ENCODE measurements at places on chromosomes 16 and 17.

DNA sequence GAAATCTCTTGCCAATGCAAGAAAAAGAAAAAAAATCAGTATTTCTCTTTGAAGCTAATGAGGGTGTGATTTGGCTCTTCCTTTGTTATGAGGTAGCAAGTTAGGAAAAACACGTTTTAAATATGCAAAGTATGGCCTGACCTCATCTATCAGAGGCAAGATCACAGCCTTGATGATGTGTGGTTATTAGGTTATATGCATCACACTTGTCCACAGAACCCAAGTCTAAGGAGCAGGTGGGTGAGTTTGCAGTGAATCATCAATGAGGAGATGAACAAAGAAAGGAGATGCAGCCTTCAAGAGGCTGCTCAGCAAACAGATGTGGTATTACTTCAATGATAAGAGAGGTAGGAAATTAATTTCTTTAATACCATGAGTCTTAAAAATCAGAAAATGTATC, 594.8 kb upstream of the CDH5 start:
- DNase-seq = peak; percentile 19

GRCh38 chr17:44398692-44399691, 9.5 kb upstream of the ITGA2B start:
- DNase-seq = no peak

DNA sequence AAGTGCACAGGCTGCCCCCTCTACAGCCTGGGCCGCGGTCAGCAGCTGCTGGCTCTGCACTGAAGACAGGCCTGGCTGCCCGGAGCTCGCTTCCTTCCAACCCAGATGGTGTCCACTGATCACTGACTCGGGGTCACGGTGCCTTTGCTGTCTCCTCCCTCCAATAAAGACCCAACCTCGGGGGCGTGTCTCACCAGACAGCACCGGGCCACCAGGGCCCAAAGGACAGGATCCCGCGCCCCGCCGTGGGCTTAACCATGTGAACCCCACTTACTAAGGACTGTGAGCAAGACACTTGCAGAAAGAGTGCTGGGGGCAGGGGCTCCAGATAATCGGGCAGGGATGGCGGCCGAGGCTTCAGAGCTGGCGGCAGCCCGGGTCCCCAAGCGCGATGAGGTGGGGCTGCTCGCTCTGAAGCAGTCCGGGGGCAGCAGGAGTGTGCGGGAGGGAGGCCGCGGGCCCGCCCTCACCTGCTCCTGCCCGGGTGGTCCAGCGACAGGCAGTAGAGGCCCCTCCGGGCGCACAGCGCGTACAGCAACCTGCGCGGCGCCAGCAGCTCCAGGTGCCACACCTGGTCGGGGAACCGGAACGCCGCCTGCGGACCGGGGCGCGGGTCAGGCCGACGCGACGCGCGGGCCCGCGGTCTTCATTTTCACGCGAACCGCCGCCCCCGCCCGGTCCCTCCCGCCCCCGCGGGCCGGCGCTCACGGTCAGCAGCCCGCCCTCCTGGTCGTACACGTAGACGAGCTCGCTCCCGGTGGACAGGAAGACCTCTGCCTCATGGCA, 502 bp downstream of the FAAP100 start:
- DNase-seq = peak; percentile 21

GRCh38 chr16:47905771-47906170, 250.0 kb downstream of the ABCC12 start:
- DNase-seq = peak; percentile 90

DNA sequence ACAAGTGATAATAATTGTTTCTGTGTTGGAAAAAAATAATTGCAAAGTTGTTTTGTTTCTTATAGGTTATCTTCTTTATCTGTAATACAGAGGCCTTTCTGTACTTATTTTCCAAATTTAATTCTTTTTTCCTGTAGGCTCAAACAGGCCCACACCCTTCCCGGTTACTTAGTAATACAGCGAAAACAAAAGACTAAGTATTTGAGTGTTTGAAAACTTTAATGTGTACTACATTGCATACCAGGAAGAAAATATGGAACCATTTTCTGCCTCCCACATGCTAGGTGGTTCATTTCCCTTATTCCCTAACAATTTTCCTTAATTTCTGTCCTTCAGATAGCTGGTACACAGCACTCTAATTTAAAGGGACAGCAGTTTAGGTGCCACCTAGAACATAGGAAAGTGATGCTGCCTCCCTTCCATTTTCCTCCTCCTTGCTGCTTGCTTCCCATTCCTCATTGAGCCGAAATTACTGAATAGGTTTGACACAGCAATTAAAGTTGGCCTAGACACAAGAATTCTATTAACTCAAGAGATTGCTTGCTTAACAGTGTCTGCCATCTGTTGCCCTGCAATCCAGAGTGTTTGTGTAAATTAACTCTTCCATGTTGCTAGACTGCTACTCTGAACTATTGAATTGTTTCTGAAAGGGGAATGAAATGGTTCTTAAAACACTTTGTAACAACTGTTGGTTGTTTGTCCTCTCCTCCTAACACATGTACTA, 24.2 kb downstream of the CYB5B start:
- DNase-seq = no peak

DNA sequence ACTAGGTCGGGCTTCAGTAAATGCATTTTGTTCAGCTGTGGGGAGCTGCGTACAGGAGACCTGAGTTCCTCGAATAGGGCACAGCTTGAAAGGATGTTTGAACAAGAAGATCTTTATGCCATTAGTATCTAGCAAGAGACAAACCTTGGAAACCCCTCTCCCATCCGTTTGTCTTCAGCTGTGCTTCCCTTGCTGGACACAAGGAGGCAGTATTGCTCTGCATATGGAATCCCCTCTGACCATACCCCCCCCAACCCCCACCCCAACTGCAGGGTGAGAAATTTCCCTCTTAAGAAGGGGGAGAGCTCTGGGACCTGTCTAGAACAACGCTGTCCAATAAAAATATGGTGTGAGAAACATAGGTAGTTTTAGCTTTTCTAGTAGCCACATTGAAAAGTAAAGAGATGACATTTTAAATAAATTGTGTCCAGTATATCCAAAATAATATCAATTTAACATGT, 1.6 kb downstream of the MRM1 start:
- DNase-seq = peak; percentile 44

DNA sequence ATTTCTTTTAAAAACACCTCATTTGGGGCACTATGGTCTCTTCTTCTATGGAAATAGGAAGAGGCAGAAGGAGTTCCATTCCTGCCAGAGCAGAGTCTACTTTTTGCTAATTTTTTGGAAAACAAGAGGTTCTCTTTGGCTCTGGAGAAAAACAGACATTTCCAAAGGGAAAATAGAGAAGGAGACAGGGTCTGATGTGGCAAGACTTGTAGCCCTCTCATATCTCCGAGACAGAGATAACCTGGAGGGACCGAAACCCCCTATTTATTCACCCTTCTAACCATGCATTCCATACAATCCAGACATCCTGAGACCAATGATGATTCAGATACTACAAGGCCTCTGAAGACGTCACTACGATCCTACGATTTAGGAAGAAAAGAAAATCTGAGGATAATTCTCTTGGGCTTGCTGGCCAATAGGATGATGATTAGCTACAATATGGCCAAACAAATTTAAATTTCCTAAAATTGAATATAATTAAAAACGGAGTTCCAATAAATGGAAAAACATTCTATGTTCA, 70.2 kb downstream of the HIC1 start:
- no peak for DNase-seq

- no peak for DNase-seq
Observed at GRCh38 chr17:77304051-77304745, 163.4 kb downstream of the SEC14L1 start.

DNA sequence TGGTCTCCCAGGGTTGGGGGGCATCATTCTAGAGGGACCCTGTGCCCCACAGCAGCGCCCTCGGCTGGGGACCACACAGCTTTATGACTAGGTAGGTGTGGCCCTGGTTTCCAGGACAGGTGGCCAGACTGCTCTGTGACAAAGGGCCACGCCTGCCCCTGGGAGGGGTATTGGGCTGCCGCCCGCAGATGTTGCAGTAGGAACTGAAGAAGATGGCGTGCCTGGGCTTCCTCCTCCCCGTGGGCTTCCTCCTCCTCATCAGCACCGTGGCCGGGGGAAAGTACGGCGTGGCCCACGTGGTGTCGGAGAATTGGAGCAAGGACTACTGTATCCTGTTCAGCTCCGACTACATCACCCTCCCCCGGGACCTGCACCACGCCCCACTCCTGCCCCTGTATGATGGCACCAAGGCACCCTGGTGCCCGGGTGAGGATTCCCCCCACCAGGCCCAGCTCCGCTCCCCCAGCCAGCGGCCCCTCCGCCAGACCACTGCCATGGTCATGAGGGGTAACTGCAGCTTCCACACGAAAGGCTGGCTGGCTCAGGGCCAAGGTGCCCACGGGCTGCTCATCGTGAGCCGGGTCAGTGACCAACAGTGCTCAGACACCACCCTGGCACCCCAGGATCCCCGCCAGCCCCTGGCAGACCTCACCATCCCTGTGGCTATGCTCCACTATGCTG, at the start of gene SPPL2C:
Gene SPPL2C (plus strand): TSS at position 187 of the 681 bp plus-strand sequence. CDS start 26 bp downstream, at position 213.
- no peak for DNase-seq

- peak; percentile 97 for DNase-seq
Observed at GRCh38 chr17:62671553-62671952, 44.1 kb downstream of the MRC2 start.

GRCh38 chr17:77382356-77382911, 241.7 kb downstream of the SEC14L1 start:
- DNase-seq = no peak

- DNase-seq = no peak
Observed at GRCh38 chr16:3472878-3473595, 22.3 kb downstream of the C16orf90 start.

- DNase-seq = peak; percentile 1
Observed at GRCh38 chr17:70447588-70447987, 278.3 kb downstream of the KCNJ2 start.

GRCh38 chr17:16232391-16232790, 15.4 kb downstream of the PIGL start:
- no peak for DNase-seq

- no peak for DNase-seq
Observed at GRCh38 chr17:14557480-14557879, 256.6 kb downstream of the HS3ST3B1 start.

- no peak for DNase-seq
Observed at GRCh38 chr17:32451879-32452278, 7.6 kb downstream of the PSMD11 start.

GRCh38 chr16:85638695-85639409, 25.7 kb downstream of the GSE1 start:
- DNase-seq = no peak

- DNase-seq = no peak
Observed at GRCh38 chr17:37479025-37479424, 10.7 kb upstream of the DUSP14 start.

DNA sequence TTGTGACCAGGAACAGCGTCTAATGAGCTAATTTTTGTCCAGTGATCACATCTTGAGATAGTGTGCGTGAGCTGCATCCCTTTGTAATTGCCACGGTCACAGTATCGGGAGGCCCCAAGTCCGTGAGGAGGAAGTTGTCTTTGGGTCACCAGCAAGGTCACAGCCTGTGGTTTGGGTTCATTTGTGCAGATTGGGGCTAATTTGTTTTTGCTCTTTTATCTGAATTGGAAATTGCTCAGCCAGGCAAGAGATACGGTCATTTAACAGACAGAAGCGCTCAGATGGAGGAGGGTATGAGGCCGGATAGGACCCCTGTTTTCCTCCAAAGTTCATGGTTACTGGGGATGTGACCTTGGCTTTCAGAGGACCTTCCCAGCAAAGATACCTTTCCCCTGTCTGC, 174.1 kb downstream of the SNX29 start:
- DNase-seq = no peak

DNA sequence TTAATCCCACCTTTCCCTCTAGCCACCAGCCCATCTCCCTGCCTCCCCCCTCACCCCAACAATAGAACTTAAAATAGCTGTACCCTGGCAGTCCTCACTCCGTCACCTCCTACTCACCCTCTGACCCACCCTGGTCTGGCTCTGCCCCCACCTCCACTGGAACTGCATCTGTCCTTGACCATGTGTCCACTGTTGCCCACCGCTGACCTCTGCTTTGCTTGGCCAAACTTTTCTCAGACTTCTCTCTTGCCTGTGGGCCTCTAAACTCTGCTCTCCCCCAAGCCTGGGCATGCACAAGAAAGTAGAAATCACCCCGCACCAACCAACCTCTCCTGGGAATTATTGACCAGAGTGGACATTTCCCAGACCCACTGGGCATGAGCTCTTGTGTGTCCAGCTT, 169.8 kb downstream of the WSCD1 start:
- DNase-seq = no peak

- DNase-seq = no peak
Observed at GRCh38 chr17:77657839-77658238, 300.7 kb upstream of the TNRC6C start.

DNA sequence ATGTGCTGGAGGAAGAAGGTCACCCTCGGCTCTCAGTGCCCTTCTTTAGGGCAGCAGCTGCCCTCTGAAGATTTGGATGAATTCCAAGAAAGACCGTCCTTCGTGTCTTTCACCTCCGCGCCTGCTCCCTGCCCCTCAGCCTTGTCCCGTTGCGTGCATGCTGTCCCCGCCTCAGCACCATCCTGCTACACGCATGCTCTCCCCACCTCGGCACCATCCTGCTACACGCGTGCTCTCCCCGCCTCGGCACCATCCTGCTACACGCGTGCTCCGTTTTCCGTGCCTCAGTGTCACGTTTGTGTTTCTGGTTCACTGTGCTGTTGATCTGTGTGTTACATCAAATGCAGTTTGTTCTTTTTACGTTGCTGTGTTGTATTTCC, 13.5 kb downstream of the ACSF3 start:
- no peak for DNase-seq

GRCh38 chr16:9256196-9256595, 164.8 kb downstream of the HAPSTR1 start:
- no peak for DNase-seq

GRCh38 chr17:64255764-64256163, 7.3 kb downstream of the TEX2 start:
- no peak for DNase-seq

- DNase-seq = no peak
Observed at GRCh38 chr16:85473909-85474620, 139.1 kb upstream of the GSE1 start.

DNA sequence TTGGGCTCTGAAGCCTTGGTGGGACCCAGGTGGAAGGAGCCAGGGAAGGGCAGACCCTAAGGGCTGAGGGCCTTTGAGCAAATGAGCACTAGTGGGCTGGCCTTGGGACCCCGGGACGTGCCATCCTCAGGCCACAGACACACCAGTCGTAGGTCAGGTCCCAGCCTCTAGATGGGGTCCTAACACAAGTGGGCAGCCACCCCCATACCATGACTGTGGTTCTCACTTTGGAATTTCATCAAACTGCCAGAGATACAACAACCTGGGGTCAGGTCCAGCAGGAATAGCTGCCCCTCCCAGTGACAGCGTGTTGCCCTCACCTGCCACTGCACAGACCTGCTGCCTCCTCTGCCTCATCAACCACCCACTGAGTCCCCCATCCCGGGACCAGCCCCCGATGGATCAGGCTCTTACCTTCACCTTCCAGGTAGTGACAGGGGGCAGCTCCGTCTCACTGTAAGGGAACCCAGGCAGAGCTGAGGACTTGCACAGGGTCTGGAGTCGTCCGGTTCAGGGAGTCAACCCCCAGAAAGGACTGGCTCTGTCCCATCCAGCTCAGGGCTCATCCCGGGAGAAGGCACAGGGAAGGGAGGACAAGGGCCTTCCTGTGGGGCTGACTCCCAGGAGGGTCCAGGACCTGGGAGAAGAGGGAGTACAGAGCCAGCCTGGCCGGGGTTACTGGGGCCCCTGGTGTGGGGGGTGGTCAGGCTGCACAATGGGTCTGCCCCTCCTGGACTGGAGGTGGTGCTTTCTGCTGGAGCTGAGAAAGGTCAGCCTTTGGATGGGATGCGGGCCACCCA, 40.0 kb downstream of the LGALS9 start:
- no peak for DNase-seq
